AG08395 (cell line): ENCODE measurements at places on chromosomes 5 and 9.

- DNase-seq: no peak
These were observed 6.1 kb downstream of the ZNF618 start for GRCh38 chr9:113882181-113882580.

DNA sequence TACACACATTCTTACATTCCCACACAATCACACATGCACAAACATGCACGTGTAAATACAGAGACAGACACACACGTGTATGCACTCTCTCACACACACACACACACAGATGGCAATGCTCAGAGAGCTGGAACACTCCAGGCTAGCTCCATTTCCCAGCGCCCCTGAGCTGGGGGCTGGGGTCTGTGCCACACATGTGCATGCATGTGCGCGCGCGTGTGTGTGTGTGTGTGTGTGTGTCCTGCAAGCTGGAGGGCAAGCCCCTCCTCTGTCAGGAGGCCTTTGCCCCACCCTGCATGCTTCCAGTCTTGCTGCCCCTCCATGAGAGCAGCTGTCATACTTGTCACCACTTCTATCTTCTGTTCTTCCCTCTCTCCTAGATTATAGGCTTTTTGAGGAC is 16.6 kb upstream of the S1PR3 start:
- no peak for DNase-seq

DNA sequence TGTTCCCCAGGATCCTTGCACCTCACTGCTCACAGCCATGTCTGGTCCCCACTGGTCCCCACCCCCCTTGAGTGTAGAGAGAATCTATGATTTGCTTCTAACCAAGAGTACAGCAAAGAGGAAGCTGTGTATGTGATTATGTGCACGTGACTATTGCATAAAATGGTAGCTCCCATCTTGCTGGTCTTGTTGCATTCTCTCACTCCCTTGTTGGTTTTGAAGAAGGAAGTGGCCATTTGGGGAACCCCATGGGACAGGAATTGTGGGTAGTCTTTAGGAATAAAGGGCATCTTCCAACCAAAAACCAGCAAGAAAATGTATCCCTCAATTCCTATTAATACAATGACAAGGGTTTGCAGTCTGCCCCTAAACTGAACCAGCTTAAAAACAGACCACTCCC is 5.2 kb upstream of the FCN2 start:
- DNase-seq: no peak

DNA sequence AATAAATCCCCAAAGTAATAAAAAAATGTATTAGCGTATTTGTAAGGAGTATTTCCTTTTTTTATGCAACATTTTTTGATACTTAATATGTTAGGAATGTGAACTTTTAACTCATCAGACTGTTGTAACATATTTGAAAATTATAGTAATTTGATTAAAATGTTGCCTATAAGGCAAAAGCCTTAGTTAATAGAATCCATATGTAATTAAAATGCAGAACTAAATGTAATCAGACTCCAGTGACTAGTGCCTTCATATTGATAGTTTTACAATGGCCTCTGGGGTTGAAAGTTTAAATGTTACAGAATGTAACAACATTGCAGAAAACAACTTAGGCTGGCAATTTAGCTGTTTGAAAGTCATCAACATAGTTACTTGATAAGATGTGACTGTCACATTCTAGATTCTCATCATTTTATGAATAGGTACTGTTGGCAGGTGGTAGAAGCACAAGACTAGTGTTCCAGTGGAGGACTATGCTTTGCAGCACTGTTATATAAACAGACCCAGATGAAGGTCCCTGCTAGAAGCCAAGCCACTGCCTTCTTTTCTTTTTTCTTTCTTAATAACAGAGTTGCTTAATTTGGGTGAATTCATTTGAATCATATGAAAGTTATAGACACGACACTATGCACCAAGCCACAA is 382.9 kb downstream of the CCDC171 start:
- no peak for DNase-seq

DNA sequence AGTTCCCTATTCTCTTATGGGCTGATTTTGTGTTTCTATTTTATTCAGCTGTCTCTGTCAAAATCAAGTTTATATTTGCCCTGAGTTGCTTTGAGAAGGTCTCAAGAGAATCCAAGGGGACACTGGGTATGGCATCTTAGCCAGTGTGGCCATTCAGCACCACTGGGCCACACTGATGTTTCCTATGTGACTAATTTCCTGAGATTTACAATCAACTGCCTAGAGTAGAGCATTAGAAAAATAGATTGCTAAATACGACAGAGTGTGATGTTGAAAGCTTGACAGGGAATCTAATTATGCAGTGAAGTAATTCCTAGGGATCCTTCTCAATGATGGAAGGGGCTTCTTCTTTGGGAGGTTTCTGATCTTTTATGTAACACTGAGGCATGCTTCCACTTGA is 141.7 kb downstream of the SV2C start:
- DNase-seq: no peak

- no peak for DNase-seq
These were observed 1.3 kb upstream of the LCN12 start for GRCh38 chr9:136950656-136951276.

DNA sequence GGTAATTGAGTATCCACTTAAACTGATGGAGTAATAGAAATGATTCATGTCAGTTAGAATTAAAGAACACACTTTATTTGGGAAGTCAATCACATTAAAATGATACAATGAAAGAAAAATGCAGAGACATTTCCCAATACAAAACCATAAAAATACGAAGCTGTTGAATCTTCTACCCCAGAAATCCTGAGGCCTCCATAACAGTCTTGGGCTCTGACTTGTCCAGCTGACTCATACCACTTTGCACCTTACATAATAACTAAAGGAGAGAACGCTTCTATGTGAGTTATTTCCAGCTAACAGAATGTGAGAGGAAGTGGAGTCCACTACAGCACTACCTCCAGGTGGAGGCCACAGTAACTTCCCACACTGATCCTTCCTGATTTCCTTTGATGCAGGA is 305.0 kb downstream of the MRPS30 start:
- no peak for DNase-seq

DNA sequence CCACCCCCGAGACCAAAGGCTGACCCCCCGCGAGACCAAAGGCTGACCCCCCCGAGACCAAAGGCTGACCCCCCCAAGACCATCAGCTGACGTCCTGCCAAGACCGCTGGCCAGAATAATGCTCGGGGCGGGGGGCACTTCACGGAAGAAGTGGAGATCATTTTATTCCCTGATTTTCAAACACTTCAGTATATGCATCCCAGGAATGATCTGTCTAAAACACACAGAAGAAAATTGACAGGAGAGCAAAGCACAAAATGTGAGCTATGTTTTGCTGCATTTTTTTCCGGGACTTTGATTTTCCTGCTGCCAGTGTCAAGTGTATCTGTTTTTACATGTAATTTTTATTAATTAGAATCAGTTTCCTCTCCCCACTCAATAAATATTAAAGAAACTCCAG is 67.1 kb downstream of the ADAMTS2 start:
- no peak for DNase-seq

- DNase-seq: no peak
These were observed 52.2 kb upstream of the SPATA31E1 start for GRCh38 chr9:87830446-87830845.

- peak; percentile 94 for DNase-seq
These were observed 30.5 kb upstream of the ZSWIM6 start for GRCh38 chr5:61301341-61302199.

- DNase-seq: no peak
These were observed 190.0 kb upstream of the S1PR3 start for GRCh38 chr9:88801214-88801796.

GRCh38 chr5:133360693-133361472 is 251.5 kb downstream of the FSTL4 start:
- DNase-seq: no peak

DNA sequence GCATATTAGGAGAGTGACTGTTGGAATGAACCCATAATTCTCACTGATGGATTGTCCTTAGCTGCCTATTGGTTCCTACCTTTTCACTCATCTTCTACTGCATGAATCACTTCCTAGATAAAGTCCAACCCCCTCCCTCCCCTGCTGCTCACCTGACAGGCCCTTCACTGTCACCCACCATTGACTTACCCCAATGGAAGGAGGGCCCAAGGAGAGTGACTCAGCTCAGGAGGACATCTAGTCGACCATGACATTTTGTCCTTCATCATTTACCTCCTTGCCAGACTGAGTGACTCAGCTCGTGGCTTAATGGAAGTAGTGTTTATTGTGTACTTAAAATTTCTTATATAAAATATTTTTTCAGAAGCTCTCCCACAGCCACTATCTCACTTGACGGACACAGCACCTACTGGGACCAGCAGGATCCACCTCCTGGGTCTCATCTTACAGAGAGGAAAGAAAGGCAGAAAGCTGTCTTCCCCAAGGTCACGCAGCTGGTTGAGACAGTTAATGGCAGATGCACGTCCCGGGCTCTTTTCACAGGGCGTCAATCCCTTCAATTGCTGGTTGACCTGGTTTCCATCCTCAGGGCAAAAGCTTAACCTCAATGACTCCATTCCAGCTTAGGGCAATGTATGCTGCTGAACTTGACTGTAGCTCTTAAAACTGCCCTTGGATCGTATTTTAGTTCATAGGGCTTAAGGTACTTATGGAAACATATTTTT is 142.3 kb downstream of the MARCHF11 start:
- DNase-seq: no peak

DNA sequence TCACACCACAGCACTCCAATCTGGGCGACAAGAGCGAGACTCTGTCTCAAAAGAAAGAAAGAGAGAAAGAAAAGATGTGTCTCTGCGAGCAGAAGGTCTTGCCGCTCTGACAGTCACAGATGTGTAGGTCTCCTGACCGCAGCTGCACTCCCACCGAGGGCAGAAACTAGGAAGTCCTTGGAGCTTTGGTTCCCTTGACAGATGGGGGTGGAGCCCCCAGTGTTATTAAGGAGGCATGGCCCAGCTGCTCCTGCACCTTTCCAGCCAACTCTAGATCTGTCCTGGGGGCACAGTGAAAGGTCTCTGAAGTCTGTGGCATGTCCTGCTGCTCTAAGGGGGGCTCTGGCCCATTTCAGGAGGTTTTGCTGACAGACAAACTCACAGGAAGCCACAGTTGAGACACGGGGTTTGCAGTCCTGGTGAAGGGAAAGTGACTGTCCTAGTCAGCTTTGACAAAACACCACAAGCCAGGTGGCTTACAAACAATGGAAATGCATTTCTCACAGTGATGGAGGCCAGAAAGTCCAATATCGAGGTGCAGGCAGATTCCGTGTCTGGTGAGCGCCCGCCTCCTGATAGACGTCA is 9.0 kb upstream of the DIPK1B start:
- DNase-seq: no peak

GRCh38 chr9:92425474-92425873 is 1.2 kb upstream of the OMD start:
- DNase-seq: peak; percentile 31

DNA sequence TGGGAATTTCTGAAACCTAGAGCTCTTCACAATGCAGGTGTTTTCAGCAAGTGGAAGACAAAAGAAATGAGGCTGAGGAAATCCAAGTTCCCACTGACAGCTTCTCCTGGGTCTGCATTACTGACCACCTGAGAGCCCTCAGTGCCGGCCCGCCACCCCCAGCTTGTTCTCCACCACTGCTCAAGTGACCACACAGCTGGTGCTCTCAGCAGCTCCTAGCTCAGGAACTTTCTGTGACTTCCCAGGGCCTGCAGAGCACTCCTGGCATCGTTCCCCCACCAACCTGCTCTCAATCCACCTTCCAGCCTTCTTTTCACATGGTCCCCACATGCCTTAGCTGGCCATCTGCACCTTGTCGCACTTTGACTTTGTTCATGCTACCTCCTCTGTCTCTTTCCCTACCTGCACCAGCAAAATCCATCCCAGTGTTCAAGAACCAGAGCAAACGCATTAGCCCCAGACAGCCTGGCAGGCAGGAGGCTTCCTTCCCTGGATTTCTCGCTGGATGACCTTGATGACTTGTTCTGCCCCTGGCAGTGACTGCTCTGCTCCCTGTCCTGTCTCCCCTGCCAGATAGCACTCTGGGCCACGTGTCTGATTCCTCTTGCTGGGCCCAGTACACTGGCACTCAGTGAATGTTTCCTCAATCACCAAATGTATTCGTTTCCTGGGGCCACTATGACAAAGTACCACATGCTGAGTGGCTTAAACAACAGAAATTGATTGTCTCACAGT is 35.1 kb upstream of the NANS start:
- no peak for DNase-seq

DNA sequence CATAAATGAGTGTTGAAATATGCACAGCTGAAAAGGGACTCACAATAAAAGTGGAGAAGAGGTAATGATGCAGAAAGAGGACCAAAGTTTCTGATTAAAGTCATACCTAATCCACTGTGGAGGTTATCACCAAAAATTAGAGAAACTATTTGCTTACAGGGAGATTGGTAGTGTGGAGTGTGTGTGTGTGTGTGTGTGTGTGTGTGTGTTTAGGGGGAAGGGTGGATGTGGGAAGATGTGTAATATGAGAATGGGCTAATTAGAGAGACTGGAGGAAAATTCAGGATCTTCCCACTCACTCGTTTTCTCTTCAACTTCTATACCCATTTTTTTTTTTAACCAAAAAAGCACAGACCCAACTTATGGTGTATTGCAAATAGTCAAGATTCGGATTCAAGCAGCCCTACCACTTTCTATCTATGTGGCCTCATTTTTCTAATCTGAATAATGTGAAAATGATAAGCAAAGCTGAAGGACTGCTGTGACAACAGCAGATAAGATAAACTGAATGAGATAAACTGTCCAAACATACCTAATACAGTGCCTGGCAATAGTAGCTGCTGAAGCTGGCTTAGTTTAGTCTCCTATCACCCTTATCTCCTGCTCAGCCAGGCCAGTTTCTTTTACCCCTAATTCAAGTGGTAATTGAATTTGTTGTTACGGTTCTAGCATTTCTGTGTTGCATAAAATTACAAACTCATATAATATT is 501.1 kb downstream of the KDM4C start:
- no peak for DNase-seq

- DNase-seq: no peak
These were observed 28.5 kb upstream of the KIF4B start for GRCh38 chr5:154984946-154985516.

- no peak for DNase-seq
These were observed 11.3 kb downstream of the PHYKPL start for GRCh38 chr5:178221282-178221681.

- DNase-seq: no peak
These were observed 76.7 kb downstream of the LURAP1L start for GRCh38 chr9:12851341-12852090.

DNA sequence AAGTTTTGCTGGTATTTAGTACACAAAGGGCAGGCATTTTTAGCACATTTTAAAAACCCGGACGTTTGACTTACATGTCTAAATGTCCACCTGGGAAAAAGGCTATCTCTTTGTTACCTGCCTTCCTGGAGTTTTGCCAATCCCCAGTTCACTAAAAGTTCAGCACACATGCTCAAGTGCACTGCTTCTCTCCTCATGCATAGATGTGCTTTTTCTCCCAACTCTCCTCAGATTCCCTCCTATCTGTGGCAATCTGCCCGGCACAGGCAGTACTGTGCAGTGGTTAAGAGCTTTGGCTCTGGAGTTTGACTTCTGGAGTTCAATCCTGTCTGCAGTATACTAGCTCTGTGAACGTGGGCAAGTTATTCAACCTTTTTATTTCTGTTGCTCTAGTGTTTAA is 8.3 kb upstream of the CCNO start:
- DNase-seq: no peak

DNA sequence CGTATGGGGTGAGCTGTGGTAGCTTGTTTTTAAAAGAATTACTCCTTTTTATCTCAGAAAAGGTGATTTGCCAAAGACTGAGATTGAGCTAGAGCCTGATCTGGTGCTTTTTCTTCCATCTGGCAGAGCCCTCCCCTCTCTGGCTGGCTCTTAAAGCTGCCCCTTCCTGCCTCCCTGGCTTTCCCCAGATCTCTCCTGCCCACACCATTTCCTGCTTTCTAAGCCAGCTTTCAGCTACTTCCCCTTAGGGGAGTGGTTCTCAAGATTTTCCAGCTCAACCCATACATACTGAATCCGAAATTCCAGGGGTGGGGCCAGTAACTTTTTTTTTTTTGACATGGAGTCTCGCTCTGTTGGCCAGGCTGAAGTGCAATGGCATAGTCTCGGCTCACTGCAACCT is 4.8 kb upstream of the ACOT12 start:
- DNase-seq: no peak
